ENCODE measurements at places on chromosomes 6 and 20.

DNA sequence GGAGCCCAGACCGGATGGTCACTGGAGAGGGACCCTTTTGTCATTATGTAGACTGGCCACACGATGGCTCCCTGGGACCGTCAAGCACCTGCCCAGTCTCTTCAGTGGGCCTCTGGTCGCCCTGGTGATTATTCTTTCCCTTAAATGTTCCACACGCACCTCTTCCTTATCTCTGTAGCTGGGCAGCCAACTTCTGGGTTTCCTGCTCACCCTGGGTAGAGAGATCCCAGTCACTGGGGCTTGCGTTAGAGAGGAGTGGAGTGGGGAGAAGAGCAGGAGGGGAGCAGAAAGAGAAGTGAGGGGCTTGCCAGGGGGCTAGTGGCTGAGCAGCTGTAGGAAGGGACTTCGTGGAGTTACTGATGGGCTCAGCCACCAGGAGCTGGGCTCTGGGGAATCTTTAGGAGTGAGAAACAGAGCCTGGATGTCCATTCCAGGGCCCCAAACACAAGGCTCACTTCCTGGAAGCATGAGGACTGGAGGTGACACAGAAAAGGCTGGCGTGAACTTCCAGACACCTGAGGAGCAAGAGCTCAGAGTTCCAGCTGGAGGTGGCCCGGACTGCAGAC lies 150.1 kb downstream of the DHX35 start:
- DNase-seq: peak; percentile 67

GRCh38 chr6:13296536-13296997 lies 31.8 kb downstream of the TBC1D7 start:
- no peak for DNase-seq

GRCh38 chr20:57900226-57900905 lies 190.6 kb upstream of the PMEPA1 start:
- DNase-seq: no peak

- no peak for DNase-seq
Measured at GRCh38 chr20:53099856-53100255, 127.7 kb downstream of the TSHZ2 start.

GRCh38 chr6:74333406-74333805 lies 637.4 kb downstream of the CD109 start:
- no peak for DNase-seq

DNA sequence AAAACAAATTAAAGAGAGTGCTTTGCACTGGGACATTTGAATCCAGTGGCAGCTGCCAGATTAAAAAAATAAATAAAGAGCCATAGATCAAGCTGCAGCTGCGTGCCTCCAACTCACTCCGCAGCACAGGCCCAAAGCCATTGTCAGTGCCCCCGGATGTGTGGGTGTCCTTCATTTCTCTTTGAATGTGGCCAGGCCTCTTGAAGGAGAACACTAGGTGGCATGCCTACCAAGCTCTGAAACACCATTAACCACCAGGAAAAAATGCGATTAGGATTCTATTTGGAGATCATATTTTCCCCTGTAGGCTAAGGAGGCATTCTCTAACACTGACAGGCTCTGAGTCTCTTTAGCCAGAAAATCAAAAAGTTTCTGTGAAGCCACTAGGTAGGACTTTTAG lies 549.8 kb downstream of the PRKN start:
- DNase-seq: peak; percentile 80

- peak; percentile 38 for DNase-seq
Measured at GRCh38 chr20:5703681-5704101, 46.5 kb upstream of the SHLD1 start.

DNA sequence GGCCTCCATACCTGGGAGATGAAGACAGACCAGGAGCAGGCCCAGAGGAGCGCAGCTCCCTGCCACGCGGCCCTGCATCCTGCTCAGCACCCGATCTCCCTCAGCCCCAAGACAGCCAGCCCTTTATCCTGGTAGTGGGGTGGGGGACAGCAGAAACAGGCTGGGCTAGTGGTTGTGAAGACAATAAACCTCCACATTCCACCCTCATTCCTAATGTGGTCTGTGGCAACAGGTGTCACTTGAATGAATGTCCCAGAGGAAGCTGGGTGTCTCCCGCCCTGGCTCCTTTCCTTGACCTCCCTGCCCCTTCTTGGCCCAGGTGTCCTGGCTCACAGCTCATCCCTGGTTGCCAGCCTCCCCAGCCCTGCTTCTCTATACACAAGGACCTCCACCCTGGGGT lies at the start of gene C6orf15:
Gene C6orf15, minus strand, starts transcription at position 98 of the 400 bp plus-strand sequence. Its CDS starts 20 bp downstream, at position 78.
- no peak for DNase-seq

- no peak for DNase-seq
Measured at GRCh38 chr20:50216543-50217206, 26.0 kb downstream of the CEBPB start.

GRCh38 chr6:101760843-101761621 lies 367.5 kb downstream of the GRIK2 start:
- DNase-seq: no peak

DNA sequence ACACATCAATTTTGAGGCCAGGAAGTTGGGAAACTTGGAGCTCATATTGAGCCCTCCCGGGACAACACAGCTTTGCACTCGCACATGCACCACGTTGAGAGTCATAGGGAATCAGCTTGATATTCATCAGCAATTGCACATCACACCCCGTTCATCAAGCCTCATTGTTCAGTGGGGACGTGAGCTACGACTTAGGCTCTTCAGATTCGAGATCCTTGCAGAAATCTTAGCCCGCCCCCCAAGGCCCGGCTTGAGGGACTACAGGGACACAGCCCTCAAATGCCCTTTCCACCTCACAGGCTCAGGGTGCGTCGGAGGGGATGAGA lies 93.0 kb upstream of the MAFB start:
- DNase-seq: no peak

- peak; percentile 47 for DNase-seq
Measured at GRCh38 chr20:11229772-11230171, 556.0 kb upstream of the JAG1 start.

GRCh38 chr6:3517350-3517749 lies 60.5 kb upstream of the SLC22A23 start:
- DNase-seq: no peak

DNA sequence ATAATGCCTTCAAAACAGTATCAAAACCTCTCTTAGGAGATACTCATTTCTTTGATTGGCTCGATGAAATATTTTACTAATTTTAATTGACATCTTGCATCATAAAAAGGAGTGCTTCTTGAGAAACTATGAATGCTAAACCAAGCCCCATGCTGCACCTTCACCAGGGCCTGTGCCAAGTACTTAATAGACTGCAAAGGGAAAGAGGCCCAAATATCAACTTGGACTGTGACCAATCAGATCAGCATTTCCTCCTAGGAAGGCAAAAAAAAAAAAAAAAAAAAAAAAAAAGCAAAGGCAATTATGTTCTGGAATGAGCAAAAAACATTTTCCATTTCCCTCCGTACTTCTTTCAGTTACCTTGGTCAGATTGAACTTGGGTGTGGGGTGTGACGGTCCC lies 253.0 kb upstream of the SOX4 start:
- no peak for DNase-seq

DNA sequence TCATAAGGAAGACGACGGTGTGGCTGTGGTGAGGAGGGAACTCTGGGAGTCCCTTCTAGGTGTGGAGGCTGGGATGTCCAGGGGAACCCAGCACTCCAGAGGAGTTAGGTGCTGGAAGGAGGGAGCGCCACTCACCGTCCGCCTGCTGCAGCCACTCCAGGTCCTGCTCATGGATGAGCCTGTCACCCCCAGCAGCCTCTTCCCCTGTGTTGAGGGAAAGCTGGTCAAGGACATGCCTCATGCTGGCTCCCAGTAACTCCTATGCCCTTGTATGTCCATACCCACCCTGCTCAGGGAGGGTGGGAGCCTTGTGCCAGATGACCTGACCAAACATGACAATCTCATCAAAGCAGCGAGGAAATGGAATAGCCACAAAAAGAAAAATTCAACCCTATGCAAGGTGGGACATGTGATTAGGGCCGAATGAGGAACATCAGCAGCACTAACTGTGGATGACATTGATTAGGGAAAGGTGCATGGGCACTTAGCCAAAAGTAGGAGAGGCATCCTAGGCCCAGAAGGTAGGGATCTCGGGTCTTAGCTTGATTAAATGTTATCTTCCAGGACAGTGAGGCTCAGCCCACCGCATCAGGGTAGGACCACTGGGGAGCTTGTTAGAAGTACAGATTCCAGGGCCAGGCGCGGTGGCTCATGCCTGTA lies 3.0 kb downstream of the DNPH1 start:
- no peak for DNase-seq

DNA sequence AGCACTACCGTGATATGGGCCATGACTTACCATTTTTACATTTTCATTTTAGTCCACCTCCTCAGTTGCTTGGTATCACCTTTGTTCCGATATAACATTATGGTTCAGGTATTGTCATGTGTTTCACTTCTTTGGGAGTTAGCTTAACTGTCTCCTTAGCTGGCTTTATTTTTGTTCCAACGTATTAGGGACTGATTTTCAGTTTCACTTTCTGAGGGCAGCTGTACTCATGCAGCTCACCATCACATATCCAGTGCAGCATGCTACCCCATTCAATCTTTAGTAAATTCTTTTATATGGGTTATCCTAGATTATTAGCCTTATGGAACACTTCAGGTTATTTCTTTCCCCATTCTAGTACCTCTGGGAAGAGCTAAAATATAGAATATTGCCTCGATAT lies 362.2 kb upstream of the IRAK1BP1 start:
- DNase-seq: no peak

DNA sequence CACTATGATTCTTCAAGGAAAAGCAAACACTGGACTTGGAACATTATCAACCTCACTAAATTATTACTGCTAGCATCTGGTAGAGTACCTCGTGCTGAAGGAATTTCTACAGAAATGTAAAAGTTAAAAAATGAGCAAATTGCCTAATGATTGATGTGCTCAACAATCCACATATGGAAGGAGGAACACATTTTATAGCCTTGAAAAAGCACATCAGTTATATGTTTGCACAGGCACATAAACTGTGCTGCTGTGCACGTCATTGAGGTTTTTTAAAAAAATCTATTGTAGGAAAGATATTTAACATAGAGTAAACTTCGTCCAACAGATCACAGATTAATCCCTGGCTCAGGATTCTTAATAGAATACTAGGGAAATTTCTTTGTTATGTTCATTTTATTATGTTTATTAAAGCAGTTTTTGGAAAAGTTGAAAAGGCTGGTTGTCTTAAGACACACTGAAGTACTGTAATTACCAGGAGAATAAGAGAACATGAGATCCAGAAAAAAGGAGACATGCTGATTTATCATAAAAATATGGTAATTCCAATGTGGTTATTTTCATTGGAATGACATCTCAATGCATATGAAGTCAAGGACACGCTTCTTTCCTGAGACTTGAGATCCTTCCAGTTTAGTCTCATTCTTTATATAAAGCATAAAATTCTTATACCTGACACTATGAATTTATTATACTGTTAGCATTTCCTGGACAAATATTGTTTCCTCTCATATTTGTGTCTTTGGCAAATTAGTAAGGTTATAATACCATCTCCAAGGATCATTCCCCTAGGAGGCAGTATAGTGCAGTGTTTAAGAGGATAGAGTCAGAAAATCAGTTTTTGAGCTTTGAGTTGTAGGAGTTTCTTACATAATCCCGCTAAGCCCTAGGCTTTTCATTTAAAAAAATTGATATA lies 511.1 kb downstream of the TENT5A start:
- peak; percentile 7 for DNase-seq

GRCh38 chr6:16436550-16436949 lies 198.2 kb downstream of the GMPR start:
- DNase-seq: no peak

GRCh38 chr6:77686931-77687330 lies 34.1 kb downstream of the MEI4 start:
- DNase-seq: no peak

DNA sequence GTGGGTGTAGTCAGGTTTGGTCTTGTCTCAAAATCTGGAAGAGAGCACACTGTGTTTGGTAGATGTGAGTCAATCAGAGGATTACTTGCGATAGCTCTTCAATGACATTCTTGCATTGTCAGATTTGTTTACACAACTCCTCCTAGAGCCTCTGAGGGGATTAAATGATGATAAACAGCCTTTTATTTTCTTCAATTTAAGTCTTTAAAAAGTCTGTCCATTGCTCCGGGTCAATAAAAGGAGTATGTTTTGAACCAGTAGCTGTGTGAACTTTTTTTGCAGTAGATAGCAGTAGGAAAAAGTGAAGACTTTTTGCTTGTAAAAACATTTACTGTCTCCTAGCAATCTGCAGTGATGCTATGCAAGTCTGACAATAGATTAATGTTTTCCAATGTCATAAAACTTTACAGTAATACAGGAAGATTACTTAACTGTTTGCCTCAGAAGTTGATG lies 49.9 kb downstream of the GJA1 start:
- peak; percentile 33 for DNase-seq

DNA sequence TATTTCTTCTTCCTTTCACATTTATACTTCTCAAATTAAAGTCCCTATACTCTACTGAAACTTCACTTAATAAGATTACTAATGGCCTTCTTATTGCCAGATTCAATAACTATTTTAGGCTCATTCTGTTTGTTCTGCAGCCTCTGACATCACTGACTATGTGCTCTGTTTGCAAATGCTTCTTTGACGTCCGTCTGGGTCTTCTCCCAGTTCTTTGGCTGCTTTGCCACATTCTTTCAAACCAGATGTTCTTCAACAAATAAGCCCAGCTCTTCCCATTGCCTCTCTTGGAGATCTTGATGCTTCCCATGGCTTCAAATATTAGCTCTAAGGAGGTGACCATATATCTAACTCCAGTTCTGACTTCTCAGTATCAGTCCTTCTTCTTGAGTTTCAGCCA lies 117.4 kb downstream of the BTBD9 start:
- peak; percentile 78 for DNase-seq

GRCh38 chr20:56967916-56968315 lies 298.5 kb downstream of the BMP7 start:
- DNase-seq: no peak

DNA sequence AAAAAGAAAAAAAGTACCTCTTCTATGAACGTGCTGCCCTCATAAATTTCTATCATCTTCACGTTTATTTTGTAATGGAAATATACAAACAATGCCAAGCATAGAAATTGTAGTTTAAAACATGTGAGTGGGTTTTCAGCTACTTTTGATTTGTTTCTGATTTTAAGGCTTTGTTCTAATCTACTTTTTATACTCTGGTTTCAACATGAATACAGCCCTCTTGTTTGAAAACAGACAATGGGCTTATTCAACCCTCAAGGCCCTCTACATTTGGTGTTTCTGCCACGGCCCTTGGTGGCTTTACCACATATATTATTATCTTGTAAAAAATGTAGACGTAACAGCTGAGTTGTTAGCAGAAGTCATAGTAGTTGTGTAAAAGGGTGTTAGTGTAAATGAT lies 153.9 kb downstream of the SOX4 start:
- DNase-seq: peak; percentile 35

Data from tongue (tissue), 3 donors.